ENCODE measurements at places on chromosomes 13 and 19.

DNA sequence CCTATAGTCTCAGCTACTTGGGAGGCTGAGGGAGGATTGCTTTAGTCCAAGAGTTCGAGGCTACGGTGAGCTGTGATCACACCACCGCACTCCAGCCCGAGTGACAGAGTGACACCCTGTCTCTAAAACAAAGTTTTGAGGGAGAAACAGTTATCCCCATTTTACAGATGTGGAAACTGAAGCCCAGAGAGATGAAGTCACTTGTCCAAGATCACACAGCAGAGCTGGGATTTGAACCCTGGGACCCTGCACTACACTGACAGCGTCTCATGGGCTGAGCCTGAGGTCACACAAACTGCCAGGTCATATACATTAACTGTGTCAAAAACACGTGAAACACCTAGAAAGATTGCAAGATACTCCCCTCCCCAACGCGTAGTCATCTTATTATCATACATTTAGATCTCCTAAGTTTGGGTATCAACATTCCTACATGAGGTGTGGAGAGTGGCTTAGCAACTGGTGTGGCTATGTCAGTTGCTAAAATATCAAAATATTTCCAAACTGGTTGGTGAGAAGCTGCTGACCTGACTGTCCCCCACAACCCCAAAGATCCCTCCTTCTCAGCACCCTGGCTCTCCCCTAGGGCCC, 8.2 kb downstream of the FCGBP start:
- no peak for ATAC-seq

DNA sequence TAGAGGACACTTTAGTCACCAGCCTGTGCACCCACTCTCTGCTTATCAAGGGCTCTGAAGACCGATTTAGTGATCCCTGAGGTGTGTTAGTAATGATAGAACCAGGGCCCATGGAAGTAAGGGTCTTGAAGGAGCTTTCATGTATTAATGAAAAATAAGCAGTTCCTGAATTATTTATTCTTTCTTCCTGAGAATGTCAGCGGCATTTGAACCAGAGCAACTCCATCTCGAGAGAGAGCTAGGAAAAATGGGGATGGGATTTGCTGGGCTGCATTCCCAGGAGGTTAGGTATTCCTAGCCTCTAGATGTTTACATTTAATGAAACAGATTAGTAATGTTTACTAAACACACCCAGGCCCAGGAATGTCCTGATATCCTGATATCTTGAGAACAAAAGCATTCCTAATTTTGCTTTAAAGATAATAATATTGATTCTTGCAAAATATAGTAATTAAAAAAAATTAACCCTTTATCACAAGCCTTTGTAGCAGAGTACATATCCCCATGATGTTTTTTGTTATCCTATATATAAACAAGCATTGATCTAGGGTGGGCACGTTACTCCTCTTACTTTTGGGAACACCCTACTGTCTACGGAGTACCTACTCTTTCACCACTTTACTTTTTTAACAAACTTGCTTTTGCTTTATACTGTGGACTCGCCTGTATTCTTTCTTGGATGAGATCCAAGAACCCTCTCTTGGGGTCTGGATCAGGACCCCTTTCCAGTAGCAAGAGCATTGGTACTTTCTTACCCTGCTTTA, 63.1 kb downstream of the COG3 start:
- ATAC-seq = no peak

GRCh38 chr19:24060687-24061356, 26.2 kb upstream of the ZNF254 start:
- ATAC-seq = peak; percentile 46

DNA sequence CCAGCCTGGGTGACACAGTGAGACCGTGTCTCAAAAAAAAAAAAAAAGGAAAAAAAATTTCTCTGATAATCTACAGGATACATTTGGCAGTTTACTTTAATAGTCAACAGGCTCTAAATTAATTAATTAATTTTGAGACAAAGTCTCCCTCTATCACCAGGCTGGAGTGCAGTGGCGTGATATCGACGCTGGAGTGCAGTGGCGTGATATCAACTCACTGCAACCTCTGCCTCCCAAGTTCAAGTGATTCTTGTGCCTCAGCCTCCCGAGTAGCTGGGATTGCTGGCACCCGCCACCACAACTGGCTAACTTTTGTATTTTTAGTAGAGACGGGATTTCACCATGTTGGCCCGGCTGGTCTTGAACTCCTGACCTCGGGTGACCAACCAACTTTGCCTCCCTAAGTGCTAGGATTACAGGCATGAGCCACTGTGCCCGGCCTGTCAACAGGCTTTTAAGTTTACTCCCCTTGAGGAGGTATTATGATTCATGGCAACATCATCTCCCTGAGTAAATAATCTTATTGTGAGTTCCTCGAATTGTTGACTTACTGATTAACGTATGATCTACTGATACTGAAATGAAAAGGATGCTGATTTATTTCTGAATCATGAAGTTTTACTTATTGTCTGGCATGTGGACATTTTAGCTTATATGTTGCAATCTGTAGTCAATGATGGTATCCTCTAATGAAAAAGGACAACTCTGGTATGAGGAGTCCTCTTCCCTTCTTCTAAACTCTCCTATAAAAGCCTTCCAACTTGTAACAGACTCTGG, 21.3 kb upstream of the MTRF1 start:
- peak; percentile 98 for ATAC-seq

GRCh38 chr13:24678151-24678550, 2.1 kb upstream of the ATP12A start:
- ATAC-seq = no peak

- ATAC-seq = no peak
Measured at GRCh38 chr13:111241006-111241755, 79.3 kb upstream of the TEX29 start.

DNA sequence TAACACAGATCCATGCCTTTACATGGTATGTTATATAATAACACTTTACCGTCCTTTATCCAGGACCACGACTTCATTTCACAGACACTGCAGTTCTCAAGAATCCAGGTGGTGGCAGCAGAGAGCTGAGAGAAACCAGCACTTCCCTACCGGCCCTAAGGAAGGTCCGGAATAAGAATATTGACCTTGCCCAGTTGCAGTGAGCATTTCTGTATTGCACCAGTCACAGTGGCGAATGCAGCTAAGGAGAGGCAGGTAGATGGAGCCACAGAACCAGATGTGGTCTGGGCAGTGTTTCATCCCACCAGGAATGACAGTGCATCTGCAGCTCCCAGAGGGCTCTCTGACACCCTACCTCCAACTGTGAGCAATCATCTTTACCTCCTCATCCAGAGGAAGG, 44.6 kb downstream of the ZNF787 start:
- ATAC-seq = peak; percentile 44

DNA sequence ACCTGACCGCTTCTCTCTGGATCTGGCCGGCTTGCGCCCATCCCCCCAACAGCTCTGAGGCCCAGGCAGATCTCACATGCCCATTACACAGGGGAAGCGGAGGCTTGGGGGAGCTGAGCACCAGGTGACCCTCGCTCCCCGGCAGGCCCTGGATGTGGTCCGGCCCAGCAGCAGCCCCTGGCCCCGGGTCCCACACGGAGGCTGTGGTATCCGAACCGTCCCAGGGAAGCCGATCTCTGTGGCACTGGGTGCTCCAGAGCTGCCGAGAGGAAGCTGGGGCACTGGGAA, 27.7 kb downstream of the SBNO2 start:
- ATAC-seq = no peak

DNA sequence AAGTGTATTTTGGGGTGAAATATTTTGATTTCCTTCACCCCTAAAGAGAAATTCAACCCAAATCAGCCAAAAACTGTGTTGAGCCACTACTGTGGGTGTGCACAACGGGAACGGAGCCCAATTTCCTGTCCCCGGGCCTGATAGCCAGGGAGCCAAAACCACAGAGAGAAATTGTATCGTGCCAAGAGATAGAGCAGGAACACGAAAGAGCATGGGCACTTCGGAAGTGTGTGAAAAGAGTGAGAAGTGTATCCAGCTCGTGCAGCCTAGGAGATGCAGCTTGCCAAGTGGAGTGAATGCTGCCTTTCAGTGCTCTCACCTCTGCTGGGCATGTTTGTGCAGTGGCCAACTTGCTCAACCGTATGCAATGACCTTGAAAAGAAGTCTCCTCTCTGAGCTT, 19.4 kb upstream of the PLEKHF1 start:
- ATAC-seq = peak; percentile 87

GRCh38 chr19:14056069-14056666, 5.7 kb downstream of the PALM3 start:
- ATAC-seq = no peak

GRCh38 chr13:102328909-102329308, 72.9 kb downstream of the FGF14 start:
- no peak for ATAC-seq

DNA sequence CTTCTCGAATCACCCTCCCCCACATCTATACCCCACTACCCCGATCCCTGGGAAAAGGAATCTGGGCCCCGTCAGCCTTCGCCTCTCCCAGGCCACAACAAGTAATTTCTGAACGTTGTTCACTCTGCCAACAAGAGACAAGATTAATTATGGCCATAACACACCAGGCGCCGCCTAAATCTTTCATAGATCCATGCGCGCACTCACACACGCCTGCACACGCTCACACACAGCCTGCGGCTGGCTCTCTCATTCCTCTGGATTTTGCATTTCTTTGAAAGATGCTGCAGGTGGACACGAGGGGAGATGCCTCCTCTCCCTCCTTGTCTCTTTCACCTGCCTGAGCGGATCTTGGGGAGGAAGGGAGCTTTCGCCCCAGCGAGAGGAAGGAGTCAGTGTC, 17.1 kb downstream of the ZNRF4 start:
- ATAC-seq = peak; percentile 77

GRCh38 chr19:33273881-33274662, 28.3 kb downstream of the CEBPA start:
- ATAC-seq = peak; percentile 82

DNA sequence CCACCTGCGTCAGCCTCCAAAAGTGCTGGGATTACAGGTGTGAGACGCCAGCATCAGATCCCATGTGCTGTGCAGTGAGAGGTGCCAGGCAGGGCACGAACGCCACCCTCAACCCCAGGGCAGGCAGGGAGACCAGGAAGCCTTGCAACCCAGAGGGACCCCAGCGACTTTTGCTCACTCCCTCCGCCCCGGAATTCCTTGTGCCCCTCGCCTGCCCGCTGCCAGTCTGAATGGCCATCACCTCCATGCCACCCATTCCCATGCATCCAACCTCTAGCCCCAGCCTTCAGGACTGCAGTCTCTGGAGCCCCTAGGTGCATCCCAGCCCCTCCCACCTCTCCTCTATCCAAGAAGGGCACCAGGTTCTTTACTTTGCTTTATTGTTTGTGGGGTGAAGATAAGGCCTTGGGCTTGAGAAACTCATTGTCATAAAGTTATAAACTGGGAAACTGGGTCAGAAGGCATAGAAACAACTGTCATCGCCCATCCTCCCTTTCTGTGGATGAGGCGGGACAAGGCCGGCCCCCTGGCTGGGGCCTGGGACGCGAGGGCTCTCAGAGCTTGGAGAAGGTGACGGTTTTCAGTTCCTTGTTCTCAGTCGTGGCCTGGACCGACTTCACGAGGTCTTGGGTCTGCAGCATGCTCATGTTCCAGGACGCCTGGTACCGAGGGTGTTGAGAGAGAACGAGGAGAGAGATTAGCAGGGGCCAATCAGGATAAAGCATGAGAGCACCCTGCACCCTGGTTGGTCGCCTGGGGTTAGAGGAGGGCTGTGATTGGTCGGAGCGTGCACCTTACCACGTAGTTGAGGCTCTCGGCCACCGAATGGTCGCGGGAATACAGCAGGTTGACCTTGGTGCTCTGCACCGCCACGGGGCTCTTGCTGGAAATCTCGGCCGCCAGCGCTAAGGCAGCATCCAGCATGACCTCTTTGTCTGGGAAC, 2.6 kb upstream of the LGALS4 start:
- no peak for ATAC-seq

- peak; percentile 28 for ATAC-seq
Measured at GRCh38 chr19:32287811-32288227, 57.6 kb upstream of the ZNF507 start.

GRCh38 chr19:13164343-13165161, 14.3 kb downstream of the IER2 start:
- peak; percentile 46 for ATAC-seq

DNA sequence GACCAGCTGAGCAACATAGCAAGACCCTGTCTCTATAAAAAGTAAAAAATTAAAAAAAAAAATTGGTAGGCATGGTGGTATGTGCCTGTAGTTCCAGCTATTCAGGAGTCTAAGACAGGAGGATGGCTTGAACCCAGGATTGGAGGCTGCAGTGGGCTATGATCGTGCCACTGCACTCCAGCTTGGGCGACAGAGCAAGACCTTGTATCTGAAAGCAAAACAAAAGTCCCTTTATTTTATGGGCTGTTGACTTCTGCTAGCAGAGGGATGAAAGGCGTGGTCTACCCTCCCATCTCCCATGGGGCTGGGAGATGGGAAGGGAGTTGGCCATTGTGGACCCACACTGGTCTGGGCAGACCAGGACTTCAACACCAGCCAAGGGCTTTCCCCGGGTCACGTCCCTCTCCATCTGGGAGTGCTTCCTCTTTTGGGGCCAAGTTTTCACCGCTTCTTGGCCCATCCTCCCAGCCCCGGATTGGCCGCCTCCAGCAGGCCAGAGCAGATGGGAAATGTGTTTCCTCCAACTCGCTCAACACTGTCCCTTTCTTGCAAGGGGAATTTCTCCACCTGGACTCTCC, 2.2 kb upstream of the TNFSF9 start:
- ATAC-seq = no peak

DNA sequence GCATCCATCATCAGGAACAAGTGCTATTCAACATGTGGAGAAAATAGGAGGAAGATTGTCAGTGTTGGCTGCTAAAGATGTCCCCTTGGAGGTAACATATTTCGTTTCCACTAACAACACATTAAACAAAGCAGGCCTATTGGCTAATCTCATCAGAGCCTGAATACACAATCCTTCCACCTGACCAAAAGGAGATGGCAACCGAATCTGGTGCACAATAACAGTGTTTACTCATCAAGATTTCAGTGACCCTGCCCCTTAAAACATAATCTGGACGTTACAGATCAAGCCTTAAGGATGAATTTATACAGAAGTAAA, 582.5 kb downstream of the EFNB2 start:
- no peak for ATAC-seq

DNA sequence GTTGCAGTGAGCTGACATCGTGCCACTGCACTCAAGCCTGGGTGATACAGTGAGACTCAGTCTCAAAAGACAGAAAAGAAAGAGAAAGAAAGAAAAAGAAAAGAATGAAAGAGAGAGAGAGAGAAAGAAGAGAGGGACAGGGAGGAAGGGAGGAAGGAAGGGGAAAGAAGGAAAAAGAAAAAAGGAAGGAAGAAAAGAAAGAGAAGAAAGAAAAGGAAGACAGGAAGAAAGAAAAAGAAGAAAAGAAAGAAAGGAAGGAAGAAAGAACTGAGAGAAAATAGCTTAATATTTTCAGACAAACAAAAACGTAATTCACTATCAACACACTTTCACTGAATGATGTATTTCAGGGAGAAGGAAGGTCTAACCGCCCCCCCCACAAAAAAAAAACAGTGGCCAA, 39.3 kb downstream of the ESD start:
- ATAC-seq = no peak

GRCh38 chr19:15702534-15702930, 25.3 kb upstream of the OR10H2 start:
- ATAC-seq = peak; percentile 90

Measured in esophagus mucosa (tissue), 1 donor.